Urinary bladder (tissue), 4 donors: ENCODE measurements at places on chromosomes 11 and 22. TPM values are rescaled to one million over a fixed set of nuclear protein-coding genes. Genes with fewer than 3 reads are reported as not detected.

RNF214 gene
- 14.5 TPM for polyA plus RNA-seq

PRODH gene
- 7.5 TPM for polyA plus RNA-seq

CARD16 gene
- polyA plus RNA-seq, result 19.7 TPM

KIAA1671 gene
- polyA plus RNA-seq, result 13.0 TPM

PKP3 gene
- 8.4 TPM for polyA plus RNA-seq

SOX6 gene
- 1.6 TPM for polyA plus RNA-seq

KIF18A gene
- 0.28 TPM for polyA plus RNA-seq

LAYN gene
- 13.0 TPM for polyA plus RNA-seq

HTR3B gene
- polyA plus RNA-seq, result not detected

C22orf31 gene
- not detected for polyA plus RNA-seq

OR51B4 gene
- not detected for polyA plus RNA-seq

CASP5 gene
- 0.32 TPM for polyA plus RNA-seq

PLAAT5 gene
- 4.3 TPM for polyA plus RNA-seq

TYR gene
- polyA plus RNA-seq, result not detected

SGSM1 gene
- 2.0 TPM for polyA plus RNA-seq

TCN2 gene
- 21.2 TPM for polyA plus RNA-seq

- DNase-seq, result no peak
These were observed 115.2 kb downstream of the DDX10 start for GRCh38 chr11:108780119-108780518.

DNA sequence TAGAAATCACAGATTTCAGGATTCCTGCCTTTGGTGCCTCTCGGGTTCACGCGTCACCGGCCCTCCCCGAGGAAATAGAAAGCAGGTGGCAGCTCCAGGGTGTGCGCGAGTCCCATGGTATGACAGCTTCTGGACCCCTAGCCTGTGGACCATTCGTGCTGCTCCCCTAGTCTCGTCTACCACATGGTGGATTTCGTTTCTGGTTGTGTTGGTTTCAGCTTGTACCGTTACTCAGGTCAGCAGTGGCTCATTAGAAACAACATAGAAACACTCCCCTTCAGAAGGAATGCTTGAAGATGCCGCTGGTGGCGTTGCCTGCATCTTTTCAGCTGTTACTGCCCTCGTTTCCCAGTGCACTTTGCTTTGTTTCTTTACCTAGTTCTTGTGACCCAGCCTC lies 700 bp downstream of the TTC17 start:
- no peak for DNase-seq

DNA sequence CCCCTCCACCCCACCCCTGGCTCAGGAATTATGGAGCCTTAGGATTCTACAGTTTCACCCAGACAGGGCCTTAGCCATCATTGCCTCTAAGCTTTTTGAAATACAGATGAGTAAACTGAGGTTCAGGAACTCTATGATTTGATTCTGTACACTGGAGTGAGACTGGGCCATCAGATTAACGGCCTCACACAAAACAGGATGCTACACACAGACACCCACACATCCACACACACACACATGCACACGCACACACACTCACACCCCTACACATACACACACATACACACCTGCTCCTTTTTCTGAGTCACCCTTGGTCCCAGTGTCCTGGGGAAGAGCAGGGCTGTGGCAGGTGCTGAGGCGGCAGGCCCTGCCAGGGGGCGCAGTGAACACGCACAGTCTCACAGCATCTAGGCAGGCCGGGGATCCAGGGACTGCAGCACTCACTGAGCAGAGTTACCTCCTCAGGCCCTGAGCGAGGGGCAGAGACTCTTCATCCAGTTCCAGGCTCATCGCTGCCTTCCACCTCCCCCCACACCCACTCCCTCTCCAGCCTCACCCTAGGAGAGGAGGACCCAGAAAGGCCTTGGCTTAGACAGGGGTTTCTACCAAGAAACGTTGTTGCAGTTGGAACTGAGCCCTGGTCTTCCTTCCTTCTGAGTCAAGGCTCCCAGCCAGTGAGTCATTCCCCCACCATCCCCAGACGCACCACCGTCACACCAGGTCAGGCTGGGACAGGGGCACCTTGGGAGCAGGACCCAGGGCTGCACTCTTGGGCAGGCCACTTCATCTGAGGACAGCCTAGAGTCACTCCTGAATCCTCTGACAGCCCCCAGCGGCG lies 89.8 kb upstream of the PARVA start:
- no peak for DNase-seq

DNA sequence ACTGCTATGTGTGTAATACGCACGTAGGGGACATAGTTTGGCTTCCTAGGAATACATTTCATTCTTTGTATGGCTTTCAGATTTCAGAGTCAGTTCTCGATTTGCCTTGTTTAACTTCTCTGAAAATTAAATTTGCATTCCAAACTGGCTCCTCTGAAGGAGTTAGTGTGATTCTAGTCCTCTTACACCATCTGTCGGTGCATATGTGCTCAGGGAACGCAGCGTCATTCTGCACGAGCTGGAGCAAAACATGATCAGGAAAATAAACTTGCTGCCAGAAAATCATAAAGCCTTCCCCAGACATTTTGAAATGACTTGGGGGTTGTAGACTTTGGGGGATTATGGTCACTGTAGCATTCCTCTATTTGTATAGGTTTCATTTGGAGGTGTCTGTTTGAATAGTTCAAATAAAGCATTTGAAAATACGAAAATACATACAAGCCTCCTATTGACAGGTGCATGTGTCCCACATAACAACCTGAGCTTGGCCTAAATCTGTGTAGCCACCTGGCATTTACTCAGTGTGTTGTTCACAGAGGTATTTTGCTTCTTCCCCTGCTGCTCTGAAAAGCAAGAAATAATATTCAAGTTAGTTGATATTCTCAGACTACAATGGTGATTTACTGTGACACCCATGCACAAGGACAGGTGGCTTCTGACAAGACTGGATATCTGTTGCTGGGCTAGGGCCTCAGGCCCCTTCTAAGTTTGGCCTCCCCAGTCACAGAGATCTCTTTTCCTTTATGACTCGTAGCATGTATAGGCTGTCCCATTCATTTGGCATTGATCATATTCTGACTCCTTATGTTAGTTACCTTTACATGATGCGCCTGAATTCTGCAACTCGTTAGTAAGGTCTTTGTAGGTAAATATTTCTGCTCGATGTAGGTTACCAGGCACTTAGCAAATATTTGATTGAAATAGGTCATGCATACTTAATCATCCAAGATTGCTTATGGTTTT lies 81.6 kb upstream of the SORL1-AS1 start:
- DNase-seq, result no peak

DNA sequence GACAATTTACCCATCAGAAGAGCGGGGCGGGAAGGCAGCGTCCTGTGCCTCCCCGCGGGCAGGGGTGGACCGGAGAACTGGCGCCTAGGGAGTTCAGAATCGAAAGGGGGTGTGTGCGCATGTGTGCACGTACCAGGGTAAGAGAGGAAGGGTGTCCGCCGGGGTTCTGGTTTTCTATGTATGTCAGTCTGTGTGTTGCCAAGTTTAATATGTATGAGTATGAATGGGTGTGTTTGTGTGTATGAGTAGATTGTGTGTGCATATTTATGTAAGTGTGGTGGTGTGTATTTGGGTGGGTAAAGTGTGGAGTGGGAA lies 2.0 kb downstream of the KCNC1 start:
- DNase-seq, result no peak

GRCh38 chr11:100808904-100809491 lies 121.9 kb downstream of the ARHGAP42 start:
- DNase-seq, result no peak

- no peak for DNase-seq
These were observed 767 bp downstream of the SLC43A1 start for GRCh38 chr11:57514538-57515331.

- no peak for DNase-seq
These were observed 18.9 kb upstream of the HEPHL1 start for GRCh38 chr11:94002226-94002625.

DNA sequence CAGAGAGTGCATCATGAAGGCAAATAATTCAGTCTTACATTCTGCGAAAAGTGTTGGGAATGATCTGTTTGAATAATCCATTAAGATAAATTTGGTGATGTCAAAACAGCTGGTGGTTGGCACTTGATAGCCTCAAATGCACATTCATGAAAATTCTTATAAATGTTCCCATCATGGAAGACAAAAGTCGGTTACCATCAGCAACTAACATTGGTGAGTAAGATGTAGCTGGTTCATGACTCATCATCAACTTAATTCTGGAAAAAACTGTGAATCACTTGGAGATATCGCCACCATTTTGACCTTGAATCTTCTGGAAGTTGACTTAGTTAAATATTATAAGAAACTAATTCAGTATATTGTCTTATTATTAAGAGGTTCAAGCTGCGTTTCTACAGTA lies 11.2 kb downstream of the CRYBB1 start:
- no peak for DNase-seq

GRCh38 chr11:102623998-102624397 lies 1.1 kb downstream of the MMP20 start:
- no peak for DNase-seq

- no peak for DNase-seq
These were observed 907 bp downstream of the SLC15A3 start for GRCh38 chr11:60950933-60951605.

GRCh38 chr11:6889835-6890234 lies 2.5 kb downstream of the OR2D2 start:
- DNase-seq, result no peak

DNA sequence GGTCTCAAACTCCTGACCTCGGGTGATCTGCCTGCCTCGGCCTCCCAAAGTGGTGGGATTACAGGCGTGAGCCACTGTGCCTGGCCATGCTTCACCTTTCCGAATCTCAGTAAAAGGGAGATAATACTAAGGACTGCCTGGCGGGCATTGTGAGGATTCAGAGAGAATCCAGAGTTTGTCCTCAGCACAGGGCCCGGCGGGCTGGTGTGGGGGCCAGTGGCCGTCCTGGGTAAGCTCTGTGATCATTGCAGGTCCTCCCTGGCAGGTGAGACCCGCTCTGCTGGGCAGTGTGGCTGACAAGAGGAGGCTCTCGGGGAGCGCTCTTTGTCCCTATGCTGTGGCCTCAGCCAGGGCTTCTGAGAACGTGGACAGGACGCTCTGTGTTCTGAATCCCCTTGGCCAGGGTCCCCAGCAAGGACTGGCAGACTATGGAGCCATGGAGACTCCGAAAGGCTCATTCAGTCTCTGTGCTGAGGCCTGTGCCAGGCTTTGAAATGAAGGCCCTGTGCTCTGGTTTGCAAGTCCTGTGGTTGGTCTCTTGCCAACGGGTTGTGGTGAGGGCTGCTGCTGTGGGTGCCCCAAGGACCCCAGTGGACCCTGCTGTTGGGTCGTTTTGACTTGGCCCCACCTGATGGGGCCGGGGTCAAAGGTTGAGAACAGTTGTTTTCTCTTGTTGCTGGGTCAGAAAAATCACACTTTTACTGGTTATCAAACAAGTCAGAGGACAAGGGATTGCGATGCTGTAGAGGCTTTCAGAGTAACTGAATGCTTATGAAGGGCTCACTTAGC lies 2.1 kb downstream of the TPCN2 start:
- no peak for DNase-seq

DNA sequence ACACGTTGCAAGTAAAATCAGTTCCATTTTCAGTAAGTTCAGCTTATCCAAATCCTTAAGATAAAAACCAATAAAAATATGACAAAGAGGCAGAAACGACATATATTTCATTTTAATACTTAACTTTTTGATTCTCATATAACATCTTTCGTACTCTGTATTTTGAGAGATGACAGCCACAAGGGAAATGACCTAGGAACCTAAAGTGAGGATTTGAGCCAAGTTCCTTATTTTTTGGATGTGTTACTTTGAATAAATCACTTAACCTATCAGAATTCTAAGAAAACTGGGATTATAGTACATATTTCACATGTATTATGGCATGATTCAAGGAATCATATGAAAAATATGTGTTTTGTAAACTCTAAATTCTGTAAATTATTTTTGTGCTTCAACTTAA lies 143.6 kb upstream of the TRPC6 start:
- no peak for DNase-seq

DNA sequence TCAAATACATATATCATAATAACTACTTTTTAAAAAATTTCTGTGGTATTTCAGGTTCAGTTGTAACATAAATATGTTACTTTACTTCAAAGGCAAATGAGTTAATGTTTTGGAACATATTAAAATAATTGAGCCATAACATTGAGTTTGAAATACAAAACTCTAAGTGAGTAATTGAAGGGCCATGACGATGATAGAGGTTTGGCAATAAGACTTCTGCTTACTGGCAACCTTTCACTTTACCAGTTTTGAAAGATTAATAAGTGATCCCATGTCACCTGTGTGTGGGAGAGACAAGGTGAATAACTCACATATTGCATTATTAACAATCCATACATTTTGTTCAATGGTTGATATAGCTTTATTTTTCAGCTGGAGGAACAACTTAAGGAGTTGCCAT lies 144.4 kb downstream of the GRIA4 start:
- DNase-seq, result no peak

DNA sequence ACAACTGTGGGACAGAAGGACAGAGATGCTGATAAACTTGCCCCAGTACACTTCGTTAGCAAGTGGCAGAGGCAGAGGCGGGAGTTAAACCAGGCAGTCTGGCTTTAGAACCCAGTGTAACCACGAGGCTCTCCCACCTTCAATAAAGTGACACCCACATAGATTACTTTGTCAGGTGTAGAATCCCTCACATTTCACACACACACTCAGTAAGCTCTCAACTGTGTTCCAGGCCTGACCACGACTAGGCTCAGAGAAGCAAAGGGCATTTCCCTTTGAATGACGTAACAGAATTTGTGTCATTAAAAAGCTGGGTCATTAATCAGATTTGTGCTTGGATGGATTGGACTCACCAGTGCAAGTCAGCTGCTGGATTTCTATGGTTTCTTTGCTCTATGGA lies 118.3 kb upstream of the RCN1 start:
- no peak for DNase-seq

DNA sequence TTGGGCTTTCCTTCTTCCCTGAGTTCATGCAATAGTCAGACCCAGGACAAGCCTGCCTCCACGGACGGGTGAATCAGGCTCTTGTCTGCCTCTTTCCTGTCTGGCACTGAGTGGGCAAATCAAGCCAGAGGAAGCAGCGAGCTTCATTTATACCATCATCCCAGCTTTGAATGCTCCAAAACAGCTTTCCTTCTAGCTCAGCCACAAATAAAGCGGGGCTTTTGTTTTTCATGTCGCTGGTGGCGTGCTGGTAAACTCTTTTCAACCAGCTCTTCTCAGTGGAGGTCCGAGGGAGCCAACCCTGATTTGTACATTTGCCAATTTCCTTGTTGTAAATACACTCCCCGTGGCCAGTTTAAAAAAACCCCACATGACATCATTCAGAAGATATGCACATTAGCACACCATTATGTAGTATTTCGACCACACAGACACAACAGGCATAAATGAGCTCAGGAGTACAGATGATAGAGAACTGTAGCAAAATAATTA lies 8.6 kb downstream of the C11orf91 start:
- peak; percentile 90 for DNase-seq

- DNase-seq, result no peak
These were observed at the start of the genes COMT and TXNRD2 for GRCh38 chr22:19941365-19942082. COMT (plus strand) TSS chr22:19941772; CDS start chr22:19962527, 20,755 bp downstream. TXNRD2 (minus strand) TSS chr22:19941818; CDS start chr22:19941803, 15 bp downstream.

GRCh38 chr11:3126901-3127691 lies 38.0 kb downstream of the OSBPL5 start:
- DNase-seq, result no peak

GRCh38 chr22:46779651-46780050 lies 17.2 kb downstream of the TBC1D22A start:
- DNase-seq, result no peak

GRCh38 chr22:28094771-28095170 lies 175.7 kb upstream of the PITPNB start:
- no peak for DNase-seq
